ENCODE measurements at places on chromosomes 2 and 18.

GRCh38 chr2:219247678-219248642, 2.7 kb downstream of the STK16 start:
- peak; percentile 66 for DNase-seq

- no peak for DNase-seq
Measured at GRCh38 chr2:150286730-150287362, 200.6 kb downstream of the RND3 start.

DNA sequence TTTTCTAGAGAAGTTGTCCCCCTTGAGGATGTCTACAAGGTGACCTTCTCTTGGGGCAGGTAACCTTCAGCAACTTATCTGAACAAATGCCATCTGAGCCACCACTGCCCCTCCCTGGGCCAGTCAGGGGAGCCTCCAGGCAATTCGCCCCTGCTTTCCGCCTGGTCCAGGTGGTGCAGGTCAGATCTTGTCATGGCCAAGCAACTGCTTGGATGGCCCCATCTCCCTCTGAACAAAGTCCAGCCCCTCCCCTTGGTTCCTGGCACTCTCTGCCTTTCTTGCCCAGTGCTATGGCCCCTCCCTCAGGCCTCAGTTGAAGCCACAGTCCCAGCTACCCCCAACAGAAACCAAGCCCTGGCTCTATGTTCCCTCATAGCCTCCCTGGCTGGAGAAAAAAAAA, 138.7 kb downstream of the ALPK2 start:
- DNase-seq = no peak

GRCh38 chr2:190646780-190647522, 1.9 kb upstream of the NAB1 start:
- no peak for DNase-seq

GRCh38 chr18:33014060-33014796, 241.4 kb upstream of the KLHL14 start:
- no peak for DNase-seq

GRCh38 chr2:237475704-237476141, 11.3 kb upstream of the MLPH start:
- peak; percentile 69 for DNase-seq

DNA sequence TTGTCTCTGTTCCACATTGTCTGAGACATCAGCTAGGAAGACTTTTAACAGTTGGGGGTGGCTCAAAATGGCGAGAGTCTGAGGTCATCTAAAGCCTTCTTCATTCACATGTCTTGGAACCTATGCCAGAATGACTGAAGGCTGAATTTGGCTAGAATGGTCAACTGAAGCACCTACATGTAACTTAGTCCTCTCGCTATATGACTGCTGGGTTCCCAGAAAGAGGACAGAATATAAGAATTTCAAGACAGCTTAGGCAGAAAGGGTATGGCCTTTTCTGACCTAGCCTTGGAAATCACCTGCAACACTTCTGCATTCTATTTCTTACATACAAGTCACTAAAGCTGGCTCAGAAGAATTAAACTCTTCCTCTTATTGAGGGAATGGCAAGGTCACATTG, 75.6 kb upstream of the OTX1 start:
- no peak for DNase-seq

DNA sequence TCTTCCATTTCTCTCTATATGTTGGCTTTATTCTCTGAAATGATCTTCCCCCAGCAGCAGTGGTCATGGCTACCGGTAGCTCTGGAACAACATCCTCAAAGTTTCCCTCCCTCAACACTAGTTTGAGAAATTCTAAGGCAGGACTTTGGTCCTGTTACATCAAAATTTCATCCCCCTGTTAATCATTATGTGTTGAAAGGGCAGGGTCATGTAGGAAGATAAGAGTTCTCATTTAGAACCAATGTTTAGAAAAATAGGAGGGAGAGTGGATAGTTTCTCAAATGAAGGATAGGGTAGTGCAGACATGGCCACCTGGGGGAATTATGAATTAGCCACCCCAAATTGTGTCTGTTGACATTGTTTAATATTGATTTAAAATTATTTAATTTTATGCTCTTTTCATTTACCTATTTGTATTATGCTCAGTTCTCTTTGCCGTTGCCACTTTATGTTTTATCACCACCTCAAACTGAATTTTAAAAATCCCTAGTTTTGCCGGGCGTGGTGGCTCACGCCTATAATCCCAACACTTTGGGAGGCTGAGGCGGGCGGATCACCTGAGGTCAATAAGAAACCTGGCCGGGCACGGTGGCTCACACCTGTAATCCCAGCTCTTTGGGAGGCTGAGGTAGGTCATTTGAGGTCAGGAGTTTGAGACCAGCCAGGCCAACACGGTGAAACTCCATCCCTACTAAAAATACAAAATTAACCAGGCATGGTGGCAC, 22.3 kb downstream of the EML4 start:
- no peak for DNase-seq

DNA sequence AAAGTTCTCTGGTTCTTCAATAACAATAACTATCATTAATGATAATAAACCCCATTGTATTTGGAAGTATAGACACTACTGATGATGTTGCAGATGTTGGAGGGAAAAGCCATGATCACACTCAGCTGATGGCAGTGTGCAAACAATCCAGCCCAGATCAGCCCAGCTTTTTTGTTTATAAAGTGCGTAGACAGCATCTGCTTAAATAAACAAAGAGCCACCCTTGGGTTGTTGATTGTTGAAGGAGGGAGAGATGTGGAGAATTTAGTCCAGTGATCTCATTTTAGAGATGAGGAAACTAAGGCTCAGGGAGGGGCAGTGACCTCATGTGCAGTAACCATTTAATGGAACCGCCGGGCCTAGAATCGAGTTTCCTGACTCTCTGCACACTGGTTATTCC, 56.0 kb upstream of the MEX3C start:
- DNase-seq = no peak

DNA sequence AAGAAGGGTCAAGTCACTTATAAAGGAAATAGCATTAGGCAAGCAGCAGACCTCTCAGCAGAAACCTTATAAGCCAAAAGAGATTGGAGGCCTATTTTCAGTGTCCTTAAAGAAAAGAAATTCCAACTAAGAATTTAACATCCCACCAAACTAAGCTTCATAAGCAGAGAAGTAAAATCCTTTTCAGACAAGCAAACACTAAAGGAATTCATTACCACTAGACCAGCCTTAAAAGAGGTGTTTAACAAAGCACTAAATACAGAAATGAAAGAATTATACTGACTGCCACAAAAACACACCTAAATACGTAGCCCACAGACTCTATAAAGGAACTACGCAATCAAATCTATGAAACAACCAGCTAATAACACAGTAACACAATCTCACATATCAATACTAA, 160.4 kb downstream of the EXOC6B start:
- DNase-seq = no peak

- no peak for DNase-seq
Measured at GRCh38 chr2:186455613-186456012, 30.4 kb upstream of the ZC3H15 start.

GRCh38 chr2:171811245-171811628, 82.8 kb downstream of the SLC25A12 start:
- DNase-seq = no peak

- DNase-seq = no peak
Measured at GRCh38 chr2:220001751-220002150, 374.3 kb downstream of the SLC4A3 start.

DNA sequence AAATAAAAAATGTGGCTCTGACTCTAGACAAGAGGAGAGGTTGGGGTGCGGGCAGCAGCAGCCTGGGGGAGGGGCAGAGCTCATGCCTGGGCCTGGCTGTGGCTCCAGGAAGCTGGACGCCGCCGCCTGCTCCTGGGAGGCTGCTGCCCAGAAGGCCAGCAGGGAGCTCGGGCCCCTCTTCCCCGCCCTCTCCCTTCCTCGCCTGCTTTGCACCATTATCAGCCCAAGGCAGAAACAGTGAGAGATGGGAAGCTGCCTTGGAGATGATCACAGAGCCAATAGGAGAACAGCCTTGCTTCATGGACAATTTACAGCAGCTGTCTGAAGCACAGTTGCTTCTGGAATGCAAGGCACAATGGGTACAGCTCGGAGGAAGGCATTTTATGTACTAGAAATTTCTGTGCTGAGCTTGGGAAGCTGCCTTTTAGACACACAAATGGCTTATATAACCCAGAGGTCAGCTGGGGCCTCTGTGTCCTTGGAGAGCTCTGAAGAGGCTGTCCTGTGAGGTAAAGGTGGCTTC, 55.3 kb upstream of the AFF3 start:
- DNase-seq = no peak

- no peak for DNase-seq
Measured at GRCh38 chr2:84830095-84830494, 50.8 kb downstream of the TRABD2A start.

DNA sequence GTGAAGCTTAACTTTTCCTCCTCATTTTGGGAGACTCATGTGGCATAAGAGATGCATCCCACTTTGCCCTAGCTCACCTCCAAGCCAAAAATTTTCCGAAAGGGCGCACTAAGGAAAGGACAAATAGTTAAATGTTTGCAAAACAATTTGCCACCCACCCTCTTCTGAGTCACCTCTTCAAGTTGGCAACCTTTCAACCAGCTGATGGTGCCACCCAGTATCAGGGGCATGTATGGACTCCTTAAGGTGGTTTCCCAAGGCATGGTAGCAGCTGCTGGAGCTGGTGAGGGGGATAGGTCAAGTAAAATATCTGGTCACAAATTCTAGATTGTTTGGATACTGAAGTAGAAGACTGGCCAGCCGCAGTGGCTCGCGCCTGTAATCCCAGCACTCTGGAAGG, 17.2 kb upstream of the ITGAV start:
- DNase-seq = no peak

DNA sequence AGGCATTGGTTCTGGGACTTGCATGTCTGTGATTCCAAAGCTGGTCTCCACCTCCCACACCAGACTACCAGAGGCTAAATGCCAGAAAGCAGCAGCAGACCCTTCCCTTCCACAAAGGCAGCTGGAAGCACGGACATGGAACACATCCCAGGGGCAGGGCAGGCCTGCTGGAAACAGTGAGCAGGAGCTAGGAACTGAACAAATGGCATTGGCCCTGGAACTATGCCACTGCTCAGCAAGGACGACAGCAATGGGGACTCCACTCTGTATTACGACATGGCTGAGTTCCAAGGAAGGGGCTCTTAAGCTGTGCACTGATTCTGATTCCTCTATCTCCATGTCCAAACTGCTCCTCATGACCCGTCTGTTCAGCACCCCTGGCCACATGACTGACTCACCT, 77.8 kb upstream of the TFCP2L1 start:
- no peak for DNase-seq

DNA sequence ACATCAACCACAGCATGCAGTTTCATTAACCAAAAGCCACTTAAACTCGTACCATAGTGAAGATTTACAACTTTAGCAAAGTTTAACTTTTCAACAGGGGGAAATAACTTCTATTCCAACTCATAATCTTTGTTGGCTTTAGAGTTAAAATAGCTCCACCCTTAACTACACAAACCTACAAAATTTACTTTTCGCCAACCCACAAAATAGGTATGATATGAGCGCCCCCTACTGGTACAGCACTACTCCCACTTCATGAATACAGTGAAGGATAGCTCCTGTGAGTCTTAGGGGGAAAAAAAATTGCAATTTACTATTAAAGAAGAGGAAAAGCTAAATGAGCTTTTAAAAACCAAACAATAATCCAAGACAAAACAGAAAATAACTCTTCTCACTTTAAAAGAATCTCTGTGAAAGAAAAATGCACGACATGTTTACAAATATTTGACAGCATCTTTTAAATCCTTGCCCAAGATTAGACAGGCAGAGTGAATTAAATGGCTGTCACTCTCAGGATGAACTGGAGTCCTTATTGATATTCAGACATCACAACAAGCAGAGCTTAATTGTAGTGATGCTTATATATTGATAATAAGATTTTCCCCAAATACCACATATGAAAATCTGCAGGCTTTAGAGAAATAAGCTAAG, 32.2 kb downstream of the TMEFF2 start:
- DNase-seq = peak; percentile 79

Measured in stimulated activated CD4-positive, alpha-beta T cell treated with anti-CD3 and anti-CD28 coated beads, Interleukin-4, amount 100 ng/mL, for 24 hours (primary cell).